Left lung (tissue), 14 donors: ENCODE measurements at places on chromosomes 11 and 22. TPM values are rescaled to one million over a fixed set of nuclear protein-coding genes. Genes with fewer than 3 reads are reported as not detected.

GRCh38 chr11:80362563-80363340 is 921.9 kb upstream of the TENM4 start:
- H3K36me3 ChIP-seq, result no peaks in the 10 kb centered on the region
- no peaks in the 10 kb centered on the region for H3K27me3 ChIP-seq
- H3K4me3 ChIP-seq, result no peak overlapping the region

- H3K4me3 ChIP-seq, result no peak overlapping the region
- H3K4me1 ChIP-seq, result no peaks in the 10 kb centered on the region
- no peaks in the 10 kb centered on the region for H3K27me3 ChIP-seq
- no peak overlapping the region for H3K27ac ChIP-seq
- no peaks in the 10 kb centered on the region for H3K36me3 ChIP-seq
Observed at GRCh38 chr11:60100516-60100915, 12.1 kb downstream of the MS4A2 start.

DNA sequence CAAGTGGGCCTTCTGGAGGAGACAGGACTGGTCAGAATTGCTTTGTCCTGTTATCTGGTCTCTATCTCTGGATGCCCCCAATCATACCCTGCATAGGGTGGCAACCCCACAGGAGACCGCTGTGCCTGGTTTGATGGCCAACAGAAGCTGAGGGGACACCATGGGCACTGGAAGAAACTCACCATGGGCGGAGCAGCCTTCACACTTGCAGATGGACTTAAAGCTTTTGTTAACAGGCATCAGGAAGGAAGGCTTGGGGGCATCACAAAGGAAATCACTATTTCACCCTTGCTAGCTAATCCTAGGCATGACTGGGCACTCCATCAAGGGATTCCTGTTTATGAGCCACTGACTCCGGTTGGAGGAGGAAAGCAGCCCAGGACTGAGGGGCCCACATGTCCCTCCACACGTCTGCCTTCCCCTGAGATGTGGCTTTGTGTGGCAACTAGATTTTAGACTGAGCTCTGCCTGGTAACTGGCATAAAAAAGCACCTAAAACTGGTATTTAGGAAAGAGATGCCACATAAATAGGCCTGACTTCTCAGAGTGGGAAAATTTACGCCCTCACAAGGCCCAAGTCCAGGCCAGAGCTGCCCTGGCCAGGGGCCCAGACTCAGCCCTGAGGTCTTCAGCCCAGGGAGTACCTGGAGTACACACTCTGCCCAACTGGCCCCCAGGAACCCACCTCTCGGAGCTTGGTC is 57.0 kb upstream of the LYVE1 start:
- H3K27me3 ChIP-seq, result no peaks in the 10 kb centered on the region
- H3K4me1 ChIP-seq, result peaks cover 5% of the 10 kb centered on the region
- no peaks in the 10 kb centered on the region for H3K36me3 ChIP-seq
- H3K27ac ChIP-seq, result peak overlapping the region; percentile 54

- H3K27me3 ChIP-seq, result no peaks in the 10 kb centered on the region
- peaks cover 10% of the 10 kb centered on the region for H3K4me1 ChIP-seq
- H3K36me3 ChIP-seq, result no peaks in the 10 kb centered on the region
- no peak for DNase-seq
Observed at GRCh38 chr22:35882211-35883030, 146.2 kb downstream of the RBFOX2 start.

GRCh38 chr22:46303347-46303965 is 6.8 kb downstream of the GTSE1 start:
- no peak overlapping the region for H3K27ac ChIP-seq
- DNase-seq, result no peak
- H3K4me1 ChIP-seq, result no peaks in the 10 kb centered on the region

GRCh38 chr22:41561335-41561734 is 525 bp downstream of the CSDC2 start:
- H3K36me3 ChIP-seq, result no peaks in the 10 kb centered on the region
- DNase-seq, result peak; percentile 38
- H3K27me3 ChIP-seq, result no peaks in the 10 kb centered on the region
- H3K4me1 ChIP-seq, result peaks cover 2% of the 10 kb centered on the region
- H3K4me3 ChIP-seq, result peak overlapping the region; percentile 6

DNA sequence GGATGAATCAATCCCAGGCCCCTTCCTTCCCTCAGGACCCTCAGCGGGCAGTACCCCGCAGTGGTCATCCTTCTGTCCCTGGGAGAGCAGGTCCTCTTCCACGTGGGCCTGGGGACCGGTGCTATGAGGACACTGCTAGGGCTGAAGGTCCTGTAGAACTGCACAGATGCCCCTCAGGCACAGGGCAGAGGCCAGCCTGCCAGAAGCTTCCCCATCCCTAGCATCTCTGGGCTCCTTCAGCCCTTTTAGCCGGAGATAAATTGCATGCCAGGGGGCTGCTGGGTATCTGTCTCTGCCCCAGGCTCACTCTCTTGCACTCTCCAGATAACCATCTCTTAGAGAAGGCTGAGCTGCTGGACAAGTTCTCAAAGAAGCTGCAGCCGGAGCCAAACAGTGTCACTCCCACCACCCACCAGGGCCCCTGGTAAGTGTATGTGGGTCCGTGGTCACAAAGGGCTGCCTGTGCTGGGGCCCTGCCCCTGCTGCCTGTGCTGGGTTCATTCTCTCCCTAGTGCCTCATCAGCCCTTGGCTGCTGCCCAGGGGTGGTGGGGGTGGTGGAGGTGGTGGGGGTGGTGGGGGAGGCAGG is 2.3 kb downstream of the ATG16L2 start:
- no peaks in the 10 kb centered on the region for H3K36me3 ChIP-seq
- DNase-seq, result no peak
- H3K4me3 ChIP-seq, result peak overlapping the region; percentile 98
- no peaks in the 10 kb centered on the region for H3K27me3 ChIP-seq
- no peak overlapping the region for H3K27ac ChIP-seq
- H3K4me1 ChIP-seq, result peaks cover 28% of the 10 kb centered on the region

GRCh38 chr11:83153764-83154163 is 3.2 kb upstream of the PCF11 start:
- H3K4me1 ChIP-seq, result no peaks in the 10 kb centered on the region
- no peak for DNase-seq
- no peaks in the 10 kb centered on the region for H3K36me3 ChIP-seq
- H3K4me3 ChIP-seq, result no peak overlapping the region

GRCh38 chr11:112886434-112887370 is 74.5 kb upstream of the NCAM1 start:
- H3K36me3 ChIP-seq, result no peaks in the 10 kb centered on the region
- no peaks in the 10 kb centered on the region for H3K4me1 ChIP-seq
- no peak overlapping the region for H3K4me3 ChIP-seq
- no peak for DNase-seq

- H3K27me3 ChIP-seq, result no peaks in the 10 kb centered on the region
- H3K27ac ChIP-seq, result no peak overlapping the region
- no peak overlapping the region for H3K4me3 ChIP-seq
Observed at GRCh38 chr22:49521787-49522224, 305.9 kb downstream of the BRD1 start.

DNA sequence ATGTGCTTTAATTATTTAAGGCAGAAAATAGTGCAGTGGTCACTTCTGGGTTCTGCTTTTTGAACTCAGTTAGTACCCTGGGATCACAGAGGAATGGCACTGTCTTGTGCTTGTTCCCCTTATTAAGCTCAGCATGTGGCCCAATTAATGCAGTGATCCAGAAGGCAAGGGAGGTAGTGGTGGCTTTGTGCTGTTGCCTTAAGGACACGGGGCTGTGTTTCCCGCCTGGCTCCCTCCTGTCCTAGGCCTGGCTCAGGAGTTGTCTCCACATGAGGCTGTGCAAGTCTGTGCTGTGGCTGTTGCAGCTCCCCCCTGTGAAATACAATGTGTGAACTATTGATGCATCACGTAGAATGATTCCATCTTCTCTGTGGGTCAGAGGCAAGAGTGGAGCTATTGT is 49.2 kb upstream of the CABP7 start:
- H3K27ac ChIP-seq, result no peak overlapping the region
- no peaks in the 10 kb centered on the region for H3K4me1 ChIP-seq
- no peaks in the 10 kb centered on the region for H3K27me3 ChIP-seq

DNA sequence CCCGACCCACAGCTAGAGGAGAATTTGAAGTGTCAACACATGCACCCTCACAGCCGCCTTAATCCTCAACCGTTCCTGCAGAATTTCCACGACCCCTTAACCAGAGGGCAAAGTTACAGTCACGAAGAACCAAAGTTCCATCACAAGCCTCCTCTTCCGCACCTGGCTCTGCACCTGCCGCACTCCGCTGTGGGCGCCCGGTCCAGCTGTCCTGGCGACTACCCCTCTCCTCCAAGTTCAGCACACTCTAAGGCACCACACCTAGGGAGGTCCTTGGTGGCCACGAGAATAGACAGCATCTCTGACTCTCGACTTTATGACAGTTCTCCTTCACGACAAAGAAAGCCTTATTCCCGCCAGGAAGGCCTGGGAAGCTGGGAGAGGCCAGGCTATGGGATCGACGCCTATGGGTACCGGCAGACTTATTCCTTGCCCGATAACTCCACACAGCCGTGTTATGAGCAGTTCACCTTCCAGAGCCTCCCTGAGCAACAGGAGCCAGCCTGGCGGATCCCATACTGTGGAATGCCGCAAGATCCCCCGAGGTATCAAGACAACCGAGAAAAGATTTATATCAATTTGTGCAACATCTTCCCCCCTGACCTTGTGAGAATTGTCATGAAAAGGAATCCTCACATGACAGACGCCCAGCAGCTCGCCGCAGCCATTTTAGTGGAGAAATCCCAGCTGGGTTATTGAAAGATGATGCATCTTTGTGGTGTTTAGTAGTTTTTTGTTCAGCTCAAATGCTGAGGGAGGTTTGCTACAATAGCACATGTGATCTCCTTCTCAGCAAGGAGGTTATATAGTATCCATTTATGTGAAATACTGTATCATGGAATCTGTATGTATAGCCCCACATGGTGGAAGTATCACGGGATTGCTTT is 72.1 kb downstream of the ZC3H12C start:
- no peaks in the 10 kb centered on the region for H3K27me3 ChIP-seq
- H3K27ac ChIP-seq, result no peak overlapping the region
- no peaks in the 10 kb centered on the region for H3K4me1 ChIP-seq
- DNase-seq, result peak; percentile 43

DNA sequence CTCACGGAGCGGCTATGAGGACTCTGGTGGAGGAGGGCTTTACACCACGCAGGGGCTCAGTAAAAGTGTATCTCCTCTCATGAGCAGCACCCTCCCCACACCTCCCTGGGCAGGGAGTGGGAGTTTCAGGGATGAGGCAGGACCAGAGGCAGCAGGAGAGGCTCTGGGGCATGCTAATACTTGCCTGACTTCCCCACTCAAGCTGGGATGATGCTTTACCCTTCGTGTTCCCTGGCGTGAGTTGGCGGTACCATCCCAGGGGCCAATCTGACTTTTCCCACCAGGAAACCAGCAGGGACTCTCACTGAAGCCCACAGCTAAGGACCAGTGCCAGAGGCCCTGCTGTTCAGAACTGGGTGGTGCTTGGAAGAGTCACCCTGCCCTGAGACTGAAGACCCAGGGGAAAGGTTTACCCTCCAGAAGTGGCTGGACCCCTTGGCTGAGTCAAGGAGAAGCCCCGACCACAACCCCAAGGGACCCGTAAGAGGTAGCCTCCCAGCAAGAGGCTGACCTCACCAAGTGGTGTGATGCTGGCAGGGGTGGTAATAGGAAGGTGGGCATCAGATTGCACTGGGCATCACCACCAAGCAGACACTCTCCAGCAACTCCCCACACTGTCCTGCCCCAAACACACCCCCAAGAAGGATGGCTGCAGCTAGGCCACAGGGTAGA is 65.6 kb downstream of the THAP12 start:
- H3K4me3 ChIP-seq, result no peak overlapping the region
- H3K4me1 ChIP-seq, result no peaks in the 10 kb centered on the region
- H3K27ac ChIP-seq, result no peak overlapping the region
- H3K36me3 ChIP-seq, result no peaks in the 10 kb centered on the region
- H3K27me3 ChIP-seq, result no peaks in the 10 kb centered on the region

DNA sequence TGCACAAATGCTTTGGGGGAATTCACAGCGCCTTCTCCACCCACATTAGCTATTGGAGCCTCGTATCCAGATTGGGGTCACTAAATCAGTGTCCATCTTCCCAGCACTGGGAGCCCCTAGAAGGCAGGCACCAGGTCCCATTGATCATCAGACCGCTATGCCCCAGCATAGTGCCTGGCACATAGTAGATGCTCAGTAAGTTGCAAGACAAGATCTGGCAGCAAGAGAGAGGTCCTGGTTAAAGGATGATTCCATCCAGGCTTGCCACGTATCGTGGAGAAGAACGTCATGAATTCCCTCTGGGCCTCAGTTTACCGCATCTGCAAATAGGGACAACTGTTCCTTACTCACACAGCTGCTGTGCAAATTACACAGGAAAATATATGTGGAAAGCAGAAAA is 1.7 kb downstream of the TMEM184B start:
- DNase-seq, result no peak
- peak overlapping the region; percentile 88 for H3K27ac ChIP-seq
- H3K4me1 ChIP-seq, result peaks cover 66% of the 10 kb centered on the region

DNA sequence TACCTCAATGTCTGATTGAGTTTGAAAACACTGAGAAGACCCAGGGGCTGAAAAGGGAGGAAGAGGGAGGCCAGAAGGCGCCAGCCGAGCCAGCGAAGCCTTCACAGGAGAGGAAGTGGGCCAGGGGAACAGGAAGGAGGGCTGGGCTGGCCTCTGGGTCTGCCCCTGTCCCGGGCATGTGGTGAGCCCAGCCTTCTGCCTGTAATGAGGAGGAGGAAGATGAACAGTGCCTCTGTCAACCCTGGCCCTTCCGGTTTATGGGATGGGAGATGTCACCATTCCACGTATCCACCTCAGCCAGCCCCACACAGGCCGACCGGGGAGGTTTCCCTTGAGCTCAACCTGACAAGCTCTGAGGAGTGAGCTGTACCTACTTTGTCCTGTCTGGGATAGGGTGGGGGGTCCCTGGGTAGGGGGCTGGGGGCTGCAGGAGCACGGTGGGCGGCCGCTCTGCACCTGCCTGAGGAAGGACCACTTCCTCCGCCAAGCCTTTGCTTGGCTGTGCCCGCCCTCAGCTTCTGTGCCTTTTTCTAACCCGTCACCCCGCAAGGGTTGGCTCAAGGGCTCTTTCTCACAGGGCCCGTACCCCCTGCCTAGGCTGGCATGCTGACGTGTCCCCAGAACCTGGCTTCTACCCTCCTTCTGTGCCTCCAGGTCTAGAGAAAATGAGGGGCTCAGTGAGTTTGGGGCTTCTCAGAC is 2.0 kb downstream of the PARVG start:
- H3K27me3 ChIP-seq, result no peaks in the 10 kb centered on the region
- H3K27ac ChIP-seq, result peak overlapping the region; percentile 93
- no peak overlapping the region for H3K4me3 ChIP-seq
- no peaks in the 10 kb centered on the region for H3K4me1 ChIP-seq
- H3K36me3 ChIP-seq, result peaks cover 27% of the 10 kb centered on the region
- no peak for DNase-seq

GRCh38 chr22:34986523-34986922 is 79.4 kb upstream of the ISX start:
- no peaks in the 10 kb centered on the region for H3K36me3 ChIP-seq
- no peaks in the 10 kb centered on the region for H3K4me1 ChIP-seq
- H3K27ac ChIP-seq, result no peak overlapping the region
- H3K4me3 ChIP-seq, result no peak overlapping the region
- no peak for DNase-seq

DNA sequence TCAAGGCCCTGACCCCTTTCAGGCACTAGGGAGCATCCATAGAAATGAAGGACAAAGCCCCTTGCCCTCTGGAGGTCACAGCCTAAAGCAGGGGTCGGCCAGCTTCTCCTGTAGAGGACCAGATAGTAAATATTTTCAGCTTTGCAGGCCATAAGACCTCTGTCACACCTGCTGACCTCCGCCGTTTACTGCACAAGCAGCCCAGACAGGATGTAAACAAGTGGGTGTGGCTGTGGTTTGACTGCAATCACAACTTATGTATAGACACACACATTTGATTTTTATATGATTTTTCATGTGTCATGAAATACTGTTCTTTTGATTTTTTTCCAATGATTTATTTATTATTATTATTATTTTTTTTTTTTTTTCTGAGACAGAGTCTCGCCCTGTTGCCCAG is 34.3 kb downstream of the KIAA1671 start:
- no peaks in the 10 kb centered on the region for H3K4me1 ChIP-seq
- no peak overlapping the region for H3K27ac ChIP-seq
- no peaks in the 10 kb centered on the region for H3K27me3 ChIP-seq

ARSA gene
- 58.0 TPM for total RNA-seq

RTN4RL2 gene
- 4.8 TPM for total RNA-seq

ELF5 gene
- 5.1 TPM for total RNA-seq

ELMOD1 gene
- total RNA-seq, result 1.0 TPM
